ENCODE measurements at places on chromosomes 3 and 15. TPM values are rescaled to one million over a fixed set of nuclear protein-coding genes. Genes with fewer than 3 reads are reported as not detected.
A peak's percentile ranks its signal among the peaks of the same experiment; 100 is the strongest.

DNA sequence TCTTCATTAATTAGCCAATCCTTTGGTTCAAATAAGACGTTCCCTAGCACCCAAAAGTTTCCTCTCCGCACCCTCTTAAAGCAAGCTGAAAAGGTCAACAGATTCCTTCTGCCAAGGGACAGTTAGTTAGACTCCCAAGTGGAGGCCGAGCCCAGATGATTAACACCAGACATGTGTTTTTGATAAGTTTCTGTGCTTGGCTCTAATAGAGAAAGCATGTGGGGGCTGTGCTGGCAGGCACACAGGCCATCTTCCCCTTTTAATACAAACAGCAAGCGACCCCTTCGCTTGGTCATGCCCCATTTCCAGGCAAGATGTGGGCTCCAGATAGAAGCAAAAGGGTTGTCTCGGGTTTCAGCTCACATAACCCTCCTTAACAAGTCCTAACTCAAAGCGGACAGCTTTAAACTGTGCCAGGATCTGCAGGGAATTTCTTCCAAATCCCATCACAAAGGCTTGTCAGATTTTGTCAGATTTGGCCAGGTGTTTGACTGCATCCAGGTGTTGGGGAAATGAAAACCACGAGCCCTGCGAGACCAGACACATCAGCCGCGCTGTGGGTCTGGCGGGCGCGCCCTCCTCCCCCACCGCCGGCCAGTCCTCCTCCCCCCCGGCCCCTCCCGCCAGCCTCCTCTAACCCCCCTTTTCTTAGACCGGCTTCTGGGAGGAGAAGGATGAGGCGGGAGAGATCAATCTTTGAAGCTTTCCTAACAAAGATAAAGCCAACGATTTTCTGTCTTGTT, 3.3 kb downstream of the HES1 start:
- DNase-seq, result peak; percentile 54

RNU6-1 gene
- polyA plus RNA-seq, result not detected

SCAANT1 gene
- not detected for polyA plus RNA-seq

DNA sequence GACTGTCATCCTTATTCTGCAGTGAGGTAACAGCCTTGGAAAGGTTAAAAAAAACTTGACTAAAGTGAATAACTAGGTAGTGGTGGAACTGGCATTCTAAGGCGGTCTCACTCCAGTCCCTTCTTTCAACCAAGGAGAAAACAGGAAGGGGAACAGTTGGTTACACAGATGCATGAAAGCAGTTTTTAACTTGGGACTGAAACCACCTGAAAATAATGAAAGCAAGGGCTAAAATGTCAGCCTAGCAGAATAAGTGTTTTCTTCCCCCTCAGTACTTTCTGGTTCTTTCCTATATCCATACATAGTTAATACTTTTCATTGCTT, 748 bp upstream of the AVEN start:
- DNase-seq, result no peak

TIMP4 gene
- 18.6 TPM for polyA plus RNA-seq
